GM12864 (cell line): ENCODE measurements at places on chromosomes 13 and 19.

- no peak for DNase-seq
Measured at GRCh38 chr19:37593996-37594303, 642 bp downstream of the ZNF571 start.

GRCh38 chr13:113796211-113796963 is 37.4 kb downstream of the TMEM255B start:
- no peak for DNase-seq

DNA sequence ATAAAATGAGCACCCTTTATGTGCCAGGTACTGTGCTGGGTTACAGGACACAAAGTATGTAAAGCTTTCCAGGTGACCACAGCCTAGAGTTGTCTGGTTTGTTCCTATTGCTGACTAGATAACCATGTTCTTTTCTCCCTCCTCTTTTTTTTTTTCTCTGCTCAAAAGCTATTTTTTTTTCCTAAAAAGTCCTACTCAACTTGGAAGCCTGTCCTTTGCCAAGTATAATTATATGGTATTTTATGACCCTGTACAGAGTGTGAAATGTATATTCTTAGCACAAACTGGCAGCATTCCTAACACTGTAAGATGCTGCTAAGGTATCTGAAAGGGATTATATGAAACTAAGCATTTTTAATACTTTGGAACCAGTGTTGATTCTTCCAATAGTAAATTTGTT is 171.0 kb downstream of the GPC6 start:
- DNase-seq = no peak

- no peak for DNase-seq
Measured at GRCh38 chr13:110237875-110238817, 68.8 kb downstream of the COL4A1 start.

GRCh38 chr13:112831196-112831595 is 137.8 kb upstream of the MCF2L start:
- no peak for DNase-seq

- no peak for DNase-seq
Measured at GRCh38 chr19:52214241-52214640, 24.4 kb downstream of the PPP2R1A start.

GRCh38 chr19:32174386-32175113 is 170.9 kb upstream of the ZNF507 start:
- no peak for DNase-seq

GRCh38 chr19:488505-489417 is 7.5 kb upstream of the MADCAM1 start:
- peak; percentile 67 for DNase-seq

- no peak for DNase-seq
Measured at GRCh38 chr13:73210218-73210883, 151.5 kb downstream of the KLF5 start.

- no peak for DNase-seq
Measured at GRCh38 chr19:10096615-10096963, 5.9 kb downstream of the ANGPTL6 start.

GRCh38 chr19:3607303-3608078 is 816 bp upstream of the TBXA2R start:
- no peak for DNase-seq

DNA sequence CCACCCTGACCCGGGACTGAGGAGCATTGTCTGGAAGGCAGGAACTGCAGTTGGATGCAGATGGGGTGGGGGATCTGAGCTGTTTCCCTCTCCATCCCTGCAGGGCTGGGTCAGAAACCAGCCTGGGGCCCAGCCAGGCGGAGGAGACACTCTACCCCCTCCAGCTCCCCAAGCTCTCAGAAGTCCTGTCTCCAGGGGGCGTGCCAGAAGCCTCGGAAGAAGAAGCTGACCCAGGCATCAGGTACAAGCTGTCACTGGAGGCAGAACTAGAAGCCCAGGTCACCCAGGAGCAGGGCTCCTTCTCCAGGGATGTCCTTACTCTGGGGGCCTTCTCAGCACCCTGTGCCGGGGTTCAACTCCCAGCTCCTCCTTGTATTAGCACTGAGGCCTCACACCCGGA is 15.5 kb downstream of the SIX5 start:
- DNase-seq = no peak

DNA sequence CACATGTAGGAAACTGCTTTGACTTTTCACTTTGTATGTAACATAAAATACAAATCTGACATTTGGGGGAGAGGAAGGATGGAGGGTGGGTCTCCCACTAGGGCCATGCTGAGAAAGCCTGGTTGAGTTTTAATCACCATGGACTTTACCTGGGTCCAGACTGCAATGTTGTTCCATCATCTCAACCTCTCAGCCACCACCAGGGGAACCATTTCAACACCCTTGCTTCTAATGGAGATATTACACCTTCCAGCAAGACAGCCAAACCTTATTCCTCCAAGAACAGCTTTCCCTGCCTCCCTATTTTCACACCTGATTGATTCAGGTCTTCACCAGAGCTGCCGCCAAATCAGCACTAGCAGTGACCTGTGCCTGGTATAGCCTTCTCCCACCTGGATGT is 56.0 kb downstream of the ZAR1L start:
- no peak for DNase-seq

GRCh38 chr13:23899555-23899954 is 2.3 kb upstream of the C1QTNF9B start:
- no peak for DNase-seq

GRCh38 chr13:85013006-85013405 is 786.2 kb downstream of the SLITRK6 start:
- no peak for DNase-seq

DNA sequence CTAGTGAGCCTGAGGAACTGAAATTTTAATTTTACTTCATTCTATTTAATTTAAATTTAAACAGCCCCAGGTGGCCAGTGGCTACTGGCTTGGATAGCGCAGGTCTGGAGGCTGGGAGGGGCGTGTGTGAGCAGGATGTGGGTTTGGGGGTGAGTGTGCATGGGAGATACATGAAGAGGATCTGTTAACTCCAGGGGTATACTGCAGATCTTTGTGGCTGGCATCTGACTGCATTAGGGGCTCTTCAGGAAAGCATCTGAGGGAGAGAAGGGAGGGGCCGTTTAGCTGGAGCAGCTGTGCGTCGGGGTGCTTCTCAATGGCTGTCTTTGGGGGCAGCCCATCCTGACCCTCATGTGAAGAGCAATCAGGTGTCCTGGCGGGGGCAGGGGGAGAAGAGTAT is 6.8 kb downstream of the SHANK1 start:
- DNase-seq = no peak

DNA sequence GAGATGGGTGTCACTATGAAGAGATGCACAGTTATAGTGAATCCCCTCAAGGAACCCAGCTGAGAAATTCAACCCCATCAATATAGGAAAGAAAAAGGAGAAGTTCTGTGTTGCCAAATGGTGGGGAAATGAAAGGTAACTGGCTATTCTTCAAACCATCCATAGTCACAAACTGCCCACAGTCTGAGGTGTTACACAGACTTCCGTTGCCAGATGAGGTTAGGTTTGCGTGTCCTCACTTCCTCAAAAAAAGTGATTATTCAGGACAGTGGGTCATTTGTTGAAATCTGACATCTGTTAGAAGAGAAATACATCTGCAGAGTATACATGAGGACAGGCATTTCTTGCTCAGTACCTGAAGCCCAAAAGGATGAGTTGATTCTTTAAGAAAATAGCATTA is 9.0 kb downstream of the SIGLEC5 start:
- peak; percentile 65 for DNase-seq

DNA sequence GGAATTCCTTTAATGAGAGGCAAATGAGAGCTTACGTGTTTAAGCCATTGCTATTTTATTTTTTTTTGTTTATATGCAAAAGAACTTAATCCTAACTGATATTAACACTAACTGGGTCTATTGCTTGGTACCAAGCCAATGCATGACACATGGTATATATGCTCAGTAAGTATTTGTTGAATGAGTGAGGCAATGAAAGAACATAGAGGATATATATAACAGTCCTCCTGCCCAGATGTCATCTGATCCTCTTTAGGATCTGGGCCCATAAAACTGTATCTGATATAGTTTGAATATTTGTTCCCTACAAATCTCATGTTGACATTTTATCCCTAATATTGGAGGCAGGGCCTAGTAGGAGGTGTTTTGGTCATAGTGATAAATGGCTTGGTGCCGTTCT is 13.0 kb upstream of the ALOX5AP start:
- no peak for DNase-seq

GRCh38 chr19:30760014-30760413 is 387.8 kb downstream of the ZNF536 start:
- no peak for DNase-seq

GRCh38 chr19:23999821-24000610 is 85.3 kb downstream of the ZNF726 start:
- DNase-seq = no peak

DNA sequence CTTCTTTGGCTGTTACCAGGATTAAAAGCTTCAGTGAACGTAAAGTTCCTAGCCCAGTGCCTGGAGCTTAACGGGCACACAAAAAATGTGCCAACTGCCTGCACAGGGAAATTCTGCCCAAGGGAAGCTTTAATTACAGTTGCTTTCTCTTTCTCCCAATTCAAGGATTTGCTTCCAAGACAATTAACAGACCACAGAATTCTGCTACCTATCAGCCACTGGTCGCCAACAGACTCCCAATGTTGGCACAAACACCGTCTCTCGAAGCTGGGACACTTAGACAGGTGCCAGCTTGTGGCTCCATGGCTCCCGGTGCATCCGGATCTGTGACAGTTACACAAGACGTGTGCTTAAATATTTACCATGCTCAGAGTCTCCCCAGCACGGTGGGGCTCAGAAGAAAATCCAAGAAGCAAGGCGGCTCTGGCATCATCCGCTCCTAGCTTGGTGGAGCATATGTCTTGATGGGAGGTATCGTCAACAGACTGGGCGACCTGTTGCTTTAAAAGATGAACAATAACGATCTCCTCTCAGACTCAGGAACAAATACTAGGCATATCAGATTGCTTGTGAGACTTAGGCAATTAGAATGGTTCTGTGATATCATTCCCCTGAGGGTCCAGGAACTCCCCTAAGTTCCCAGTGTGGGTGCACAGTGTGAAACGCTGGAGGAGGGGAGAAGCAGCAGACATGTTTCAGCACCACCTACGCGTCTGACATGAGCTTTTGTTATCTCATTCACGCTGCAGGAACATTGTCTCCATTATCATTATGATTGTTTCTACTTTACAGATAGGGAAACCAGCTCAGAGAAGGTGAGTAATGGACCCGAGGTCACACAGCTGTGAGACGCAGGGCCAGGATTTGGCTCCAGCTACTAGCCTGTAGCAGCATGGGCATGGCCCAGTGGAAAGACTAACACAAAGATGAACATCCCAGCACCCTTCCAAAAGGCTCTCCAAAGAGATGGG is 61.6 kb downstream of the ALOX5AP start:
- DNase-seq = peak; percentile 42

DNA sequence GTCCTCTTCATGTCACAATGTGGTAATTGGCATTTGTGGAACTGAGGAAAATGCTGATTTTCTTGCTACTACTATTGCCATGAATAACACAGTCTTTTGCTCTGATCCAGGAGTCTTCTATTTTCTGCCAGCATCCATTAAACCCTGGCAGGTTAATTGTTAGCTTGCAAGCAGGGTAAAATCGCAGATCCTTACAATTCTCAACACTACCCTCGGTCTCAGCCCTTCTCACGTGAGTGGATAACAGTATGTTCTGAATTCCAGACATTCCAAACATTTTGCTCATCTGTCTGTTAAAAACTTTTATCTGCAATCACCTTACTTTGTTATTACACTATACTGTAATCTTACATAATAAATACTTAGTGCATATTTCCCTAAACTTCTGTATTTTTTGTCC is 251.3 kb upstream of the ATXN8OS start:
- no peak for DNase-seq

- DNase-seq = no peak
Measured at GRCh38 chr13:89029062-89029461, 1357.9 kb downstream of the SLITRK5 start.

GRCh38 chr19:38900743-38901190 is 998 bp downstream of the NFKBIB start:
- no peak for DNase-seq

GRCh38 chr19:310141-310651 is 19.0 kb upstream of the PLPP2 start:
- DNase-seq = no peak

DNA sequence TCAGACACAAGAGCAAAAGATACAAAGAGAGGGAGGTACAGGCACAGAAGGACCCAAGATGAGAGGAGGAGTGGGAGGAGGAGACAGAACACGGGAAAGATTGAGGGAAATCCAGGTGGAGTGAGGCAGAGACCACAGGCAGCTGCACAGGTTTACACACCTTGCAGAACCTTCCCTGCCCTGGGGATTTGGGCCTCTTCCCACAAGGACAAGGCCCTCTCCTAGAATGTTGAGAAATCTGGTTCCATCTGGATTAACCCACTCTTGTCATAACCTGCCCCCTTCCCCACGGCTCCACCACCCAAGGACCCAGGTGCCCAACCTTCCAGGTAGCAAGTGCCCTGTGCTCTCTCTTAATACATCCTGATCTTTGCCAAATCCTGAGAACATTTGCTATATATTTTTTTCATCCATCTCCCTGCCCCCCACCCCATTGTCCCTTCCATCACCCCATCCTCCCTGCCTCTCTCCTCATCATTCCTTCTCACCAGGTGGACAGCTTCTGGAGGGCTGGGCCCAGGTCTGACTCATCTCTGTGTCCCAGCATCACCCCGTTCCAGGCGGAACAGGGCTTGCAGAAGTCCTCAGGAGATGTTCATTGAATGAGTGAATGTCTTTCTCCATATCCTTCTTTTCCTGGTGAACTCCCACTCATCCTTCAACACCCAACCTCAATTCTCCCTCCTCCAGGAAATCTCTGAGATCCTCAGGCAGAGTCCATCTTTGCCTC is 8.8 kb upstream of the KLK8 start:
- DNase-seq = no peak

GRCh38 chr13:53703371-53704080 is 674.9 kb downstream of the OLFM4 start:
- no peak for DNase-seq

GRCh38 chr19:34236035-34236987 is 18.0 kb upstream of the GARRE1 start:
- no peak for DNase-seq

DNA sequence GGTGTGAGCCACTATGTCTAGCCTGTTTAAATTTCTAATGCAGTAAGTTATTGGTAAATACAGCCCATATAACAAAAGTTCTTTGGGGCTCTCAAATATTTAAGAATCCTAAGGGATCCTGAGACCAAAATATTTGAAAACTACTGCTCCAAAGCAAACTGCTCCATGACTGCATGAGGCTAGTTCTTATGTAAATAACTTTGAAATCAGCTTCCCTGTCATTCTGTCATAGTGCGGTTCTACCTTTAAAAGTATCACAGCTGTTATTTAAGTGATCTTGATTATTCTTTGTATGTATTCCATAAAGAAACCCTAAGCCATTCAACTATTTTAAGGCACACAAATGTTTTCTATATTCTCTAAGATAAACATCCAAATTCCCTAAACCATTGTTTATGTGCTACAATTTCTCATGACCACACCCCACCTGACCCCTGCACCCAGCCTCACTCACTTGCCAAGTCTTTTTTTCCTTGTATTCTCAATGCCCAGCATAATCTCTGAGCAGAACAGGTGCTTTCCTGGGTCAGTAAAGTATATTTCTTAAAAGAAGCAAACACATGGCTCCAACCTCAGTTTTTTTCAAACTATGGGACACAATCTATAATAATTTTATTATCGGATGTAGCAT is 146.6 kb downstream of the RNF17 start:
- no peak for DNase-seq
